Activated CD4-positive, alpha-beta T cell treated with anti-CD3 and anti-CD28 coated beads, Interleukin-2, amount 50 U/mL, for 1 hour (primary cell): ENCODE measurements at places on chromosomes 12 and 14.

DNA sequence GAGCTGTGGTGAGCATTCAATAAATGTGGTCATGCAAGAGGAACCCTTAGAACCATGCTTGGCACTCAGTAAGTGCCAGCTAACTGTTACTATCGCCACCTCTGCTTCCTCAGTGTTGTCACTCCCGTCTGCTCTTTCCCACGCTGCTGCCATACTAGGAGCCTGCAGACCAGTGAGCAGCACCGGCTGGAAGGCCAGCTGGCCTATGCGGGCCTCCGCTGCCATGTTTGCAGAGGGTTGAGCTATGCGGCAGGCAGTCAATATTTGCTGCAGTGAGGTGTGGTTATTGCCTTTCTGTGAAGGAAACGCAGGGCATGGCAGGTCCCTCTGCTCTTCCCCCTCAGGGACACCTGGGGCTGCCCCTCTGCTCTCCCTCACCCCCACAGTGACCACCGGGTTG lies 13.0 kb downstream of the KMT5A start:
- no peak for DNase-seq

- DNase-seq: no peak
These were observed 30.5 kb downstream of the PPP2R5C start for GRCh38 chr14:101791919-101792572.

DNA sequence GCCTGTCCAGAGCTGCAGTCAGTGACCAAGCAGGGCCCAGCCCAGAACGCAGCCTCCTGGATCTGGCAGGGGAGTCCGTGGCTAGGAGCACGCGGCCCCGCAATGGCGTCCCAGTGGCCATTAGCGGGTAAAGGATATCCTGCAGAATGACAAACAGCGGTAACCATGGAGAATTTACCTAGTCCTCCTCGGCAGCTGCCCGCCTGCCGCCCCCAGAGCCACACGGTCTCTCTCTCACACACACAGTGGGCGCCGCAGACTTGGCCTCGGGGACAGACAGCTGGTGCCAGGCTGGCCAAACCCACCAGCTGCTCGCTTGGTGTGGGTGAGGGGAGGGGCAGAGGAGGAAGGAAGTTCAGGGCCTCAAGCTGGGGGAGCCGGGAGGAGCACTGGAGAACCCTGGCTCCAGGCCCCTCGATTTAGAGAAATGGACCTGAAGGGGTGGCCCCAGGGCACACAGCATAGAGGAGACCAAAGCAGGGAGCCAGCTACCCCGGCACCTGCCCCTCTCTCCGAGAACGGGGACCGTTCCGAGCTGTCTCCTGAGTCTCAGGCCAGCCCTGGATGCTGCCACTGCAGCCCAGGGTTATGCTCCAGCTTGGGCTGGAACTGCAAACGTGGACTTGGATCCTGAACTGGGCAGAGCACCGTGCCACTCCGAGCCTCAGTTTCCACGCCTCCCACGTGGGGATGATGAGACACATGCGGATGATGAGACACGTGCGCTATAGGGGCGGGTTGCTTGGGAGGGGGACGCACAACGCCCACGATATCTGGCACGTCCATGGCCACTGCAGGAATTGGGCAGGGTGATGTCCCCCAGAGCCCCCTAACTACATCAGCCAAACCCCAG lies 3.4 kb downstream of the CDK2AP1 start:
- DNase-seq: no peak

DNA sequence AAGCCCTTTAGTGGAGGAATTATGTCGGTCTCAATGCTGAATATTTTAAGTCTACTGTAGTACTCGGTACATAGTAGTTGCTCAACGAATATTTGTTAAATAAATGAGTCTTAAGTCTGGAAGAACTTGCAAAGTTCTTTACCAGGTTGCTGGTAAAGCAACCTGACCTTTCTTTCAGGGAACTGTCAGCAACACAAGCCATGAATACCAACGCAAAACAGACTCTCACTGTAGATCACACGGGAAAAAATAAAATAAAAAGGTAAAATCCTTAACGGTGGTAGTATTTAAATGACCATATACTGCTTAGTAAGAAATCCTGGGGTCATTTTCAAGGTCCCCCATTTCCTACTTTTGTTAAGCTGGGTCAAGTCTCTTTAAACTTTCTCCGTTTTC lies 447 bp upstream of the NUBPL start:
- no peak for DNase-seq

- no peak for DNase-seq
These were observed 365.1 kb upstream of the SFSWAP start for GRCh38 chr12:131345521-131346436.

DNA sequence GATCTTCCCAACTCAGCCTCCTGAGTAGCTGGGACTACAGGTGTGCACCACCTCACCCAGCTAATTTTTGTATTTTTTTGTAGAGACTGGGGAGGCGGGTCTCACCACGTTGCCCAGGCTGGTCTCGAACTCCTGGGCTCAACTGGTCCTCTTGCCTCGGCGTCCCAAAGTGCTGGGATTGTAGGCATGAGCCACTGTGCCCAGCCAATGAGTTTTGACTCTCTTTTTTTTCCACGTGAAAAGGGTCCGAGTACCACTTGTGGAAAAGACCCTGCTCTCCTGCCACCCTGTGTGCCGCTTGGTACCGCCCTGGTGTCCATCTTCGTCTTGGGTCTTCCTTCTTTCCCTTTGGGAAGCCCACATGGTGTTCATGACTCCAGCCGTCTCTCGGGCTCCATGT lies 17.6 kb downstream of the TEDC1 start:
- DNase-seq: no peak

DNA sequence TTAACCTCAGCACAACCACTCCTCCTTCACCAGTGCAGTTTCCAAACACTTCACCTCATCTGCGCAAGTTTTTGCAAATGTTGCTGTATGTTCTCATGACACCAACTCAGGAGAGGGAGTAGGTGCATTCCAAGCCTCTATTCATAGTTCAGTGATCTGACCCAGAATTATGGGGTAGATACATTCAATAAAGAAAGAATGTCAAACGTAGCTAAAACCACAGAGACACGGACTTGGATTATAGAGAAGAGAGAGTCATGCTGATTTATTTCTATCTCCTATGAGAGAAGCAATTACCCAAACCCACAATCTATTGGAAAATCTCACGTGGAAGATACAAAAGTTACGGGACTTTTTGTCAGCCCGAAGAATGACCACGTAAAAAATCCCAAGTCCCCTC lies 1006.0 kb upstream of the TMEM132C start:
- no peak for DNase-seq
